ENCODE measurements at places on chromosomes 16 and 17. TPM values are rescaled to one million over a fixed set of nuclear protein-coding genes. Genes with fewer than 3 reads are reported as not detected.

Gene TEX19
- total RNA-seq = not detected

Gene PLK1
- 69.8 TPM for total RNA-seq

Gene EVPLL
- not detected for total RNA-seq

Gene PTGES3L
- total RNA-seq = 0.26 TPM

Gene SUPT4H1
- 69.2 TPM for total RNA-seq

Gene AIPL1
- total RNA-seq = not detected

Gene CTRB1
- not detected for total RNA-seq

Gene RIPOR1
- total RNA-seq = 30.4 TPM

Gene RRAD
- total RNA-seq = 0.38 TPM

Gene PER1
- 38.9 TPM for total RNA-seq

Gene KRTAP1-5
- total RNA-seq = not detected

Gene TRAP1
- 94.0 TPM for total RNA-seq

Gene SMG1
- total RNA-seq = 116 TPM

Gene CCDC154
- 2.7 TPM for total RNA-seq

Gene RHBDF1
- not detected for total RNA-seq

Gene KRT32
- not detected for total RNA-seq

Gene ZNF200
- total RNA-seq = 13.7 TPM

Gene NTN1
- total RNA-seq = not detected

Gene PDIA2
- not detected for total RNA-seq

Gene CCDC144A
- total RNA-seq = 7.5 TPM

Gene STH
- total RNA-seq = not detected

Gene LRRC37A
- total RNA-seq = 8.0 TPM

Gene PTX4
- total RNA-seq = not detected

Data from activated naive CD4-positive, alpha-beta T cell treated with anti-CD3 and anti-CD28 coated beads, Interleukin-2, amount 10 ng/mL, durations not matched to agents 5 hours and 36 hours (primary cell).